ENCODE measurements at places on chromosomes 6 and 20.

- DNase-seq = no peak
Observed at GRCh38 chr6:56959094-56959493, 4.2 kb downstream of the BEND6 start.

DNA sequence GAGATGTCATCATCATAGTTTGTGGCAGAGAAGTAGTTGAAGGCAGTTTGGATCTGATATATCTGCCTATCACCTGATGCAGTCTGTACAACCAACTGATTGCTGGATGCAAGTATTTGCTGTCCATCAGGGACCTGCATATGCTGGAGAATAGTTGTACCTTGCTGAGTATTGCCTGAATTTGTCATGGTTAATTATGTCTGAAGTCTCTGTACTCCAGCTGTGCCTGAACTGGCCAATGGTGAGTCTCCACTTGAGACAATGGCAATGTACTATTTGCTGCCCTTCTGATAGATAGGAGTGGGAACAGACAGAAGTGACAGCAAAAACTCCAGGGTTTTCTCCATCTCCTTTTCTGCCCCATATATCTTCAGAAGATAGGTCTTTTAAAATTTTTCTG, 531.5 kb downstream of the EPHA7 start:
- no peak for DNase-seq

DNA sequence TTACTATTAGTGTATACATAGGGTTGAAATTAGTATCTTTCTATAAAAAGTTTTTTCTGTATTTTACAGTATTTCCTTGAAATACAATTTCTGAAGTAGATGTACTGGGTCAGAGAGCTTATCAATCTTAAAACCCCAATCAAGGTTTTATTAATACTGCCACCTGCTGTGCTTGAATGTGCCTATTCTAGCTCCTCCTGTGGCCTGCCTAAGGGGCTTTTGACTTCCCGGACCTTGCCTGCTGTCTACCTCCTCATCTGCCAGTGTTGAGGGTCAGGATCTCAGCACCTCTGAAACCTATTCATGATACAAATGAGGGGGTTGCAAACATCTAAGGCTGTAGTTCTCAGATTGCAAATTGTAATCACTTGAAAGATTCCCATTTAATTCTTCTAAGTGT, 9.2 kb downstream of the PACRG start:
- no peak for DNase-seq

DNA sequence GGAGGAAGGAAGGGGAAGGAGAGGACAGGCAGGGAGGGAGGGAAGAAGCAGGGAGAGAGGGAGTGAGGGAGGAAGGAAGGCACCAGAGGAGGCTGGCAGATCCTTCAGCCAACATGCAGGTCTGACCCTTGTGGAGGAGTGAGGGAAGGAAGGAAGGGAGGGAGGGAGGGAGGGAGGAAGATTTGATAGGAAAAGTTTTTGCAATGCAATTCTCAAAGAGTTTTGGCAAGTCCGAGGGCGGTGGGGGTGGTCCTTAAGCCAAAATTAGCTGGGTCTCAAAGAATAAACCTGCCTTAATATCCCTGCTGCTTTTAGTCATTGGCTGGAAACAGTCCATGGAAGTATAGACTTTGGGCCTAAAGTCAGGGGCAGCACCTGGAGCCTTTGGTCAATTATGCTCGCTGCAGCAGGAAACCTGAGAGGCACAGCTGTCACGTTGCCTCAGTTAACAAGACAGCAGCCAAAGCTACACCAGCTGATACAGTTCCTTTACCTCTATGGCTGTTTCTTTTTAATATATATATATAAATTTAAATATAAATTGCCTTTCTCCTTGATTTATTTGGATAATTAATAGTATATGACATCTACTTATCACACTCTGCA, 115.7 kb upstream of the RALGAPA2 start:
- no peak for DNase-seq

GRCh38 chr6:3506200-3506599, 49.4 kb upstream of the SLC22A23 start:
- no peak for DNase-seq

DNA sequence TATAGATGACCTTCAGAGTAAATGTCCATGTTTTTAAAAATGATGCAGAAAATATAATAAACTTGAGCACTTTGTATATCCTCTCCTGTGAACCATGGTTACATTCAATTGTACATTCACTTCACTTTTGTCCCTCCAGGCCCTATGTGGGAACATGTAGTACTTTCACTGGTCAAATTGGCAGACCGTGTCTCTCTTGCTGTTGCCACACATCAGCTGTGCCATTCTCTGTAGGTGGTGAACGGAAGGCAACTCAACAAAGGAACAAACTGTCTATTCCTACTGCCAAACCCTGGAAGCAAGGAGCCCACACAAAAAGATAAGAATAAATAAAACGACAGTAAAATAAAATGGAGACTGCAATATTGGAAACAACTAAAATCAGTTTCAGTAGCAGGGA, 2.0 kb downstream of the ROS1 start:
- DNase-seq = no peak

- DNase-seq = no peak
Observed at GRCh38 chr6:57469072-57469471, 151.6 kb downstream of the PRIM2 start.

DNA sequence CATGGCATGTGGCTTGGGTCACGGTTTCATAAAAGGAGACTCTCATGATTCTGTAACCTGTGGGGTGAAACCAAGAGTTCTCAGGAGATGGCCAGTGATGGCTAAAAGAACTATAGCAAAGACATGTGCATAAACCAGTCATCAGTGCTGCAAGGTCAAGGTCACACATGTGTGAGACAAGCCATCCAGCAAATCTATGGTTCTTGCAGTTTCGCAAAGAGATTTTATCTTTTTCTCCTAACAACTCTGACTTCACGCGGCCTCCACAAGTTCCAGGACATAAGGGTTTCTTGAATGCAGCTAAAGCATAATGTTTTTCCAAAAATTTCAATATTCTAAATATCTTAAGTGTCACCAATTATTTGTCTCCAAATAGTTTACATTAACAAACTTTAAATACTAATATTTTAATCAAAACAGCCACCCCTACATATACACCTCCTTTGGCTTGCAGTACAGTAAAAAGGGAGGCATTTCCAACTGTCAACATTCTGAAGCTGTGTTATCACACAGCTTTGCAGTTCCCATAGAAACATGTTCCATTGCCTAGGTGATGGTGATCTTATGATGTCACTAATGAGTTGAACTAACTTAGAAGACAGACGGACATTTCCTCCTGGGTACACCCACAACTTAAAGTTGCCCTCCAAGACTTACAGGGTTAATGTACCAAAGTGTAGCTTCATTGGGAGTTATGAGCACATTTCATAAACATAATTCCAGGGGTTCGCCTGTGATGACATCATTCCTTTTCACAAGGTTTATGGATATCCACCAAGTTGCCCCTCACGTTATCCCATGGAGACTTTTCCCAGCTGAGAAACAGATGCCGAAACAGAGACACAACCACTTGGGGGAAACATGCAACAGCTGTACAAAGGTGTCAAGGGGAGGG, 250.9 kb upstream of the PDE10A start:
- no peak for DNase-seq

DNA sequence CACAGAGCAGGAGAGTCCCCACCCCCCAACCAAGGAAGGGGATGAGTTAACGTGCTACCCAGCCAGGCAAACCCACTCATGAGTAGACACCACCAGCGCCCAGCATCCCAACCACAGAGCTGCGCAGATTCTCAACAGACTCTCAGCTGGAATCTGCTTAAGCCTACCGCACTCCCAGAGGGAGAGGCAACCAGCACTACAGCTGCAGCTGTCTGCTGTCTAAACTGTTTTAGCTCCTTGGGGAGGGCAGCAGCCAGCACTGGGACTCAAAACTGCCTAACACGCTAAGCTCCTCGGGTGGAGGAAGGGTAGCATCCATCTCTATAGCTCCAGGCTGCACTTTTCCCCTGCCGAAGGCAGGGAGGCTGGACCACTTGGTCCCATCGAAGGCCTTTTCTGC, 539.8 kb downstream of the EPHA7 start:
- DNase-seq = no peak

DNA sequence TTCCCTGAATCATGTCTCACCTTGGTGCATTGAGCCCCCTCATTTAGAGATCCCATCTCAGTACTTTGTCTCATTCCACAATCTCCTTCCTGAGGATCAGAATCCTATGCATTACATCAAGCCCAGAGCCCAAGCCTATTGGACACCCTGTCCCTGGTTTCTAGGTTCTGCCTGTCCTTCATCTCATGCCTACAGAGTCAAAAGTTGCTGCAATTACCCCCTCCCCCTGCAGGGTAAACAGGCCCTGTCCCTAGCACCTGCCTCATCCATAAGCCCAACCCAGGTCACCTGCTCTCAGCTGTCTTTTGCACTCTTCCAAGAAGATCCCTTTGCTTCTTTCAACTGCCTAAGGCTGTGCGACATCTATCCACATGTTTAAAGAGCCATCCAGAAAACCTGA, 93.9 kb downstream of the SPTLC3 start:
- DNase-seq = no peak

GRCh38 chr6:33996120-33996475, 149.8 kb downstream of the GRM4 start:
- no peak for DNase-seq

DNA sequence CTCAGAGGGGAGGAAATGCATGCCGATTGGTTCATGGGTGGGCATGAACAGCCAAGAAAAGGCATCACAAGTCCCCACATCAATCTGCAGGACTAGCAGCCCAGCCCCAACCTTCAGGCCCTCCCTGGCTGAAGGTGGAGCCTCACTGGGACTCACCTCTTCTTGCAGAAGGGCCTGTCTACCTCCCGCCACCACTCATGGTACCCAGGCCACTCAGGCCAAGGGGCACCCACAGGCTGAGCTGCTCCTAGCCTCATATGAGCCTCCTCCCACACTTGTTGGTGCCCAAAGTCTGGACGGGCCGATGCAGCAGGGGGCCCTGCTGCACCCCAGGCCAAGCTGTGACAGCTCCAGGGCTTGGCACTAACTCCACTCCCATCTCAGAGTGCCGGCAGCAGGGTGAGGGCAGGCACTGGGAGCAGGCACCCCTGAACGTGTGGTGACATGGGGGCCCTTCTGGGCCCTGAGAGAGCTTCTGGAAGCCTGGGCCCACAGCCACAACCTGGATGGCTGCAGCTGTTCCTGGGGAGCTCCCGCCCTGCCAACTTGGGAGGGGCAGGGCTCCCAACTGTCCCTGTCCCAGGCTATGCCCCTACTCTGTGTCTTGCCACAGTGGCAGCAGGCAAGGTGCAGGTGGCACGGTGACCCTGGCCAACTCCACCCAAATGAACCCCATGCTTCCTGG, 13.7 kb upstream of the FUT9 start:
- DNase-seq = no peak

DNA sequence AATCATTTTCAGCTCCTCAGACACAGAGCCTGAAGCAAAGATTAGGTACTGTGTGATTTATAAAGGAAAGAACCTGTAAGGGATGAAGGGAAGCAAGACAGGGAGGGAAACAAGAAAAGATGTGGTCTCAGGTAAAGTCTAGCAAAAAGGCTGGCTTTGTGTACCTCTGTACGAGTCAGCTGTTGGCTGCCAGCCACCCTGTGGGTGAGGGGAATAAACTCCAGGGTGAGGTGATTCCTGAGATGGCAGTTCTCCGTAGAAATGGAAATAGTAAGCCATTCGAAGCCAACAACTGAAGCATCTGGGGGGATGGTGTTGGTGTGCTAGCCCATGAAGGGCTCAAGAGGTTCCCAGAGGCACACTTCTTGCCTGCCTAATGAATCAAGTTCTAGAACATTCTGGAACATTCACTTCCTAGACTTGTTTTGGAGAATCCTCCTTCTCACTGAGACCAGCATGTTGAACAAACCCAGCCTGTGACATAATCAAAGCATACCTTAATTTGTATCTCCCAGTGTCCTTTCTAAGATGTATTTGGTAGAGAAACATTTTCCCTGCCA, 10.6 kb upstream of the TTPAL start:
- DNase-seq = no peak

DNA sequence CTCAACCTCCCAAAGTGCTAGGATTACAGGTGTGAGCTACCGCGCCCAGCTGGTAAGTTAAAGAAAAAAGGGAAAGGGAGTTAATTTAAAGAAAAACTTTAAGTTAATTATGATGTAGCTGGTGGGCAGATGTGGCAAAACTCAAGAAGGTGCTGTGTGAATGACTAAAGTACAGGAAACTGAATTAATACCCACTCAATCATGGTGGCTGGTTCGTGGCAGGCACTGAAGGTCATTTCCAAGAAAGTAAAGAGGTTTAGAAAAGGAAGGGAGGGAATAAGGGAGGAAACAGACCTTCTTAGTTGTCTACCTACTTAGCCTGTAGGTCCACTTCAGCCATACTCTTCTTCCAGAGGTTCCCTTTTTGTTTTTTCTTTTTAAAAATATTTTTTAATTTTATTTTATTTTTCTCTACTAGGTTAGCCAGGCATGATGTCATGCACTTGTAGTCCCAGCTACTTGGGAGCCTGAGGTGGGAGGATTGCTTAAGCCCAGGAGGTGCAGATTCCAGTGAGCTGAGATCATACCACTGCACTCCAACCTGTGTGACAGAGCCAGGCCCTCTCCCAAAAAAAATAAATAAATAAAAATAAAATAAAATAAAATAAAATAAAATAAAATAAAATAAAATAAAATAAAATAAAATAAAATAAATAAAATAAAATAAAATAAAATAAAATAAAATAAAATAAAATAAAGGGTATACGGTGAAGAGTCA, 11.9 kb upstream of the TGM3 start:
- no peak for DNase-seq

DNA sequence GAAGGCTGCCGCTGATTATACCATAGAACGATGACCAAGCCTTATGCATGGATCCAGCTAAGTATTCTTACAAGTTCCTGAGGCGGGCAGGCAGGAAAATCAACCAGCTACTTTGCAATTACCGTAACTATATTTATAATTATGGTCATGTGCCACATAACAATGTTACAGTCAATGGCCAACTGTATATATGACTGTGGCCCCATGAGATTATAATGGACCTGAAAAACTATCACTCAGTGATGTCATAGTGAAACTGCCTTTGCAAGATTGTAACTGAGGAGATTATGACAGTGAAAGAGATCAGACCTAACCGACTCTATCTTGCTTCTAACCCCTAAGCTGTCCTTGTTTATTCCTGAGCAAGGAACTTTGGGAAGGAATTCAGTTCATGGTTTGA, 33.1 kb upstream of the FAM135A start:
- no peak for DNase-seq

DNA sequence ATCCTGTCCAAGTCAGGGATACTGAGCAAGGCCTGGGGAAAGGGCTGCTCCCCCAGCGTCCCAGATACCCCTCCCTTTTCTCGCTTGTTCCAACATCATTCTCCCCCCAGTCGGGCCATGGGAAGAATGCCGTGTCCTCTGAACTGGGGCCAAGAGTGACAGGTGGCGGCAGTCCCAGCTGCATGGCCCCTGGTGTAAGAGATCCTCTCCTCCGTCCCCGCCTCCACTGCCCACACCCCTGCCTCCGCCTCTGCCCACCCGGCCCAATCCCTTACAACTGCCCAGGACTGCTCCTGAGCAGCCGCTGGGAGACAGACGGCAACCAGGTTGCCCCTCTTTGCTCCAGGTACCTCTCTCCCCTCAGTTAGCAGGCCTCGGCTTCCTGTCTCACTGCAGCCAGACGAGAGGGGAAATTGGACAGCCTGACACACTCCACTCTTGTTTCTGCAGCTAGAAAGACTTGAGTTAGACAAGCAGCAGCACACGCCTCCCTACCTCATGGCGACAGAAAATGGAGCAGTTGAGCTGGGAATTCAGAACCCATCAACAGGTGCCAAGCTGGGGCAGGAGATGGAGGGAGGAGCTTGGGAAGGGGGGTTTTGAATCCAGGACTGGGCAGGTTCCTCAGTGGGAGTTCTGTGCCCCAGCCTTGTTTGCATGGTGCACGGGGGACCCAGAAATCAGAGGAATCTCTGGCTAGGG, at the start of gene MYLK2:
Gene MYLK2, plus strand, starts transcription at position 274 of the 702 bp plus-strand sequence. Its CDS starts 225 bp downstream, at position 499.
- DNase-seq = no peak

GRCh38 chr20:63323357-63323981, 30.5 kb downstream of the COL20A1 start:
- no peak for DNase-seq
